ENCODE measurements at places on chromosomes 4 and X.

DNA sequence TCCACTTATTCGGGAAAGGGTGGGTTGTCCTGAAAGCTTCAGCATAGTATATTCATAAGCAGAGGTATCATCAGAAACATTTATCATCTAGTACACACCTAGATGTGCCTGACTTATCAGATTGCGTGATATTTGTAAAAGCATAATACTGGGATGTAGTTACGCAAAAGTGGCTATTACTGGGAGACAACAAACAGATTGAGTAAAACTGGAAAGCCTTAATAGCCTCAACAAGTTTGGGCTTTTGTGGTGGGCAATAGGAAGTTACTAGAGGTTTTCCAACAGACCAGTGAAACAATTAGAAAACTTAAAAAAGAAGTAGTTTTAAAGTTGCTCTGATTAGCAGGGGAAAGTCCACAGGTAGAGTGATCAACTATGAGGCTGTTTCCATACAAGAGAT, 39.8 kb downstream of the GPRIN3 start:
- no peak overlapping the region for H3K4me3 ChIP-seq
- H3K4me1 ChIP-seq: no peaks in the 10 kb centered on the region
- H3K27ac ChIP-seq: no peak overlapping the region
- no peaks in the 10 kb centered on the region for H3K36me3 ChIP-seq
- no peaks in the 10 kb centered on the region for H3K27me3 ChIP-seq

- H3K4me1 ChIP-seq: no peaks in the 10 kb centered on the region
- H3K4me3 ChIP-seq: no peak overlapping the region
- H3K27me3 ChIP-seq: no peaks in the 10 kb centered on the region
- H3K36me3 ChIP-seq: no peaks in the 10 kb centered on the region
Observed at GRCh38 chr4:170581322-170581721, 491.6 kb upstream of the AADAT start.

DNA sequence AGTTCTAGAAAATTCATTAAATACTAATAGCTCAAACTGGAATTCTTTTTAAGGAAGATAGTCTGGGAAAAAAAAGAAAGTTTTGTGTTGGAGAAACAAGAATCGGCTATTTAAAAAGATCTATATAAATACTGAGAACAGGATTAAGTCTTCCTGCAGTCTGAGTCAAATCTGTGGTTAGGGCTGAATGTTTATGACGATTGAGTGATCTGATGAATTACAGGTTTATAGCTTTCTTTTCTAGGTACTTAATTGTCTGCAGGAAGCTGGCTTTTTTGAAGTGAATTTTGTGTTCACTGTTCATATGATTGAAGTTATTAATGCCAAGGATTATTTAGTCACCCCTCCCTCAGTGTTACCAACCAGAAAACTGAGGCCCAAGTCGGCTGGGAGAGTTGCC, 42.2 kb downstream of the TLL1 start:
- no peaks in the 10 kb centered on the region for H3K4me1 ChIP-seq
- DNase-seq: no peak
- no peaks in the 10 kb centered on the region for H3K27me3 ChIP-seq
- H3K4me3 ChIP-seq: no peak overlapping the region
- H3K36me3 ChIP-seq: no peaks in the 10 kb centered on the region
- H3K27ac ChIP-seq: no peak overlapping the region

DNA sequence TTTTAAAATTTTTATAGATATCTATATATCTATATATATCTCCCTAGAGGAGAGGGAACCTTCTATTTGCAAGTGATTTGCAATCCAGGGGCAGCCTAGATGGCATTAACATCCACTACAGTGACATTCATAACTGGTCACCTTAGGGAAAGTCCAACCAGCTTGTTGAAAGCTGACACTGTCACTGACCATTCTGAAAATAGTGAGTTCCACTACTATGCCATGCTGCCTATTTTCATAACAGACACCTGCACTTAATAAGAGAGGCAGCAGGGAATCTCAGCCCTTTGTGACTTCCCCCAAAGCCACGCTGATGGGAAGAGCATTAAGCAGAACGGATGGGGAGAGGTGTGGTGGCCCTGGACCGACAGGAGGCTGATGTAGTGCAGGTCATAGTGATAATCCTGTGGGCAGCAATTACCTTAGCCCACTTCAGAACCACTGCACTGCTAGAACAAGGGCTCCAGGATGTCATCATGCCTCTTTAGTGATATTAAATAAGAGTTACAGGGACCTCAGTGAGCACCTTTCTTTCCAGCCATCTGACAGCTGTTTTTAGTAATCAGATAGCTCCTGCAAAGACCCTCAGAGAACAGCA, 51.3 kb downstream of the GPRIN3 start:
- no peak overlapping the region for H3K4me3 ChIP-seq
- H3K36me3 ChIP-seq: no peaks in the 10 kb centered on the region
- no peaks in the 10 kb centered on the region for H3K4me1 ChIP-seq
- H3K27me3 ChIP-seq: 0 out of 2 replicates have a peak, but pooled peaks cover 6% of the 10 kb centered on the region
- no peak for DNase-seq

- DNase-seq: peak; percentile 48
- no peaks in the 10 kb centered on the region for H3K27me3 ChIP-seq
- H3K4me1 ChIP-seq: peaks cover 6% of the 10 kb centered on the region
- no peak overlapping the region for H3K27ac ChIP-seq
Observed at GRCh38 chr4:113878668-113879067, 100.8 kb downstream of the ARSJ start.

- H3K27me3 ChIP-seq: no peaks in the 10 kb centered on the region
- peaks cover 9% of the 10 kb centered on the region for H3K4me1 ChIP-seq
- DNase-seq: no peak
Observed at GRCh38 chrX:106950381-106950780, 30.2 kb downstream of the CLDN2 start.

DNA sequence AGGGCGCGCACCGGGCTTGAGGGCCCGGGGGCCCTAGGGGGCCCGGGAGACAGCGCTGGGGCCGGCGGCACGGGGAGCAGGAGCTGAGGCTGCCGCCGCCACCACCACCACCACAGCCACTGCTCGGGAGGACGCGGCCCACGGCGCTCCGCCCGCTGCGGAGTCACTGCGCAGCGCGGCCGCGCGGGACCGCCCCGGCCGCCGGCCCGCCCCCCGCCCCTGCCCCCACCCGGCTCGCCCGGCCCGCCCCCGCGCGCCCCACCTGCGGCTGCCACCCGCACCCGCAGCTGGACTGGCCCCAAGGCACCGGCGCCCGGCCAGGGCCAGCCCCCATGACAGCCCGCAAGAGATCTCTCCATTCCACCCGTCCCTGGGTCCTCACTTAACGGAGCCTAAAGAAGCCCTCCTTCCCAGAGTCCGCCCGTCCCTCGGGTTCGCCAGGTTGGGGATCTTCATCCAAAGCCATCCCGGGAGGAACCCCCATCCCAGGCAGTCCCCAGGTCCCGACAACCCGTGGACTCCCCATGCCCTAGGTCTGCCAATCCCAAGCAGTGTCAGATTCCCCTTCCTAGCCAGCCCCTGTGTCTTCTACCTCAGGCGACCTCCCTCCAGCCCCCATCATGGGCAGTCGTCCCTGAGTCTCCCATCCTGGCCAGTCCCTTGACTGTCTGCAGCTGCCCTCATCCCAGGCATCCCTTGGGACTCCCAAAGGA, 40.0 kb upstream of the IQSEC2 start:
- no peaks in the 10 kb centered on the region for H3K36me3 ChIP-seq
- peak overlapping the region; percentile 29 for H3K4me3 ChIP-seq
- peaks cover 8% of the 10 kb centered on the region for H3K4me1 ChIP-seq
- DNase-seq: no peak
- H3K27me3 ChIP-seq: peaks cover 35% of the 10 kb centered on the region

DNA sequence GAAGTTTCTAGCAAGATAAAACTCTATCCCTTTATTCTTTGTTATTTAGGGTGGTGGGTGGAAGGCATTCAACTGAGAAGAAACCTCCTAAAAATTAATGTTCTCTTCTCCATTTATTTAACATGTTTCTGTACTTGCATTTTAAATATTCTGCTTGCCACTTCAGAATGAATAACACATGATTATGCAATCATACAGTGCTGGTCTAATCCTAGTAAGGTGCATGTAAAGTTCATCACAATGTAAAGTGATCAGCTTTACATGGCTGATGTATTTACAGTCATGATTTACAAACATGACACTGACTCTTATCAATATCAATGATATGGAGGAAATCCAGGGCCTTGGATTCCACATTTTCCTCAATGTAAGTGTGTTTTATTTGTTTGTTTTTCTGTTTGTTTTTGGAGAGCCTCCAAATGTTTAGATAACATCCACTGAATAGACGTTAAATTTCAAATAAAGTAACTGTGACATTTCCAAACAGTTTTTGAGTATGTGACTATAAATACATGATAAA, 342.1 kb upstream of the CTSO start:
- H3K36me3 ChIP-seq: no peaks in the 10 kb centered on the region
- H3K4me1 ChIP-seq: peaks cover 11% of the 10 kb centered on the region
- H3K27ac ChIP-seq: no peak overlapping the region
- no peaks in the 10 kb centered on the region for H3K27me3 ChIP-seq
- H3K4me3 ChIP-seq: no peak overlapping the region
- no peak for DNase-seq

DNA sequence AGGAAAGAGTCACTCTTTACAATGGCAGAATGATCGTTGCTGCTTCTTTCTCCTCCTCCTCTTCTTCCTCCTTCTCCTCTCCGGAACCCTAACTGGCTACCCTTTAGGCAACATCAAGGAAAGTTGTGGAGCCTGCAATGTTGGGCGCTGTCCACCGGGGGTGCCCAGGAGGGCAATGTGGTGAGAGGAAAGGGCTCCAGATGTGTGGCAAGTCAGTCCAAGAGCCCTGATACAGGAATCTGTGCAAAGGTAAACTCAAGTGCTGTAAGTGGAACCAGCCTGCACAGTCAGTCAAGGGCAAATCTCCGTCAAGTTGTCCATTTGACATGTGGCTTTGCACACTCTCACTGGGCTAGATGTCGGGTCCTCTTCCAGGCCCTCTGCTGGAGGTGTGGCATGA, 2.8 kb downstream of the RTL5 start:
- H3K27me3 ChIP-seq: no peaks in the 10 kb centered on the region
- no peak overlapping the region for H3K4me3 ChIP-seq
- no peak overlapping the region for H3K27ac ChIP-seq

DNA sequence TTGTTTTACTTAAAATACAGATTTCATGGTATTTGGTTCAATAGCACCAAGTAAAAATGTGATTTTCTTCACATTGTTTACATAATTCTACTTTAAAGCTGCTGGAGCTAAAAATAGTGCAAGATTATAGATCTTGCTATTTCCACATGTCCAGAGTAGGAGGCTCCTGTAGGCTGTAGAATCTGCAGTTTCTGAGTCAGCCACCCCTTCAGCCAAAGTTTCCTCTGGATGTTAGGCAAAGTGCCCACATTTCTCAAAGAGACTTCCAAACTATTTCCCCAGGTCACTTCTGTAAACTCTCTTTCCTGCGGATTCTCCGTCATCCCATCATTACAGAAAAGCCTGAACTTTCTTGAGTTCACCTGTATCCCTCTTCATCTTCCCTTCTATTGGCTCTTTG, 342.5 kb upstream of the FSTL5 start:
- no peaks in the 10 kb centered on the region for H3K4me1 ChIP-seq
- H3K4me3 ChIP-seq: no peak overlapping the region
- no peak overlapping the region for H3K27ac ChIP-seq
- H3K36me3 ChIP-seq: no peaks in the 10 kb centered on the region

DNA sequence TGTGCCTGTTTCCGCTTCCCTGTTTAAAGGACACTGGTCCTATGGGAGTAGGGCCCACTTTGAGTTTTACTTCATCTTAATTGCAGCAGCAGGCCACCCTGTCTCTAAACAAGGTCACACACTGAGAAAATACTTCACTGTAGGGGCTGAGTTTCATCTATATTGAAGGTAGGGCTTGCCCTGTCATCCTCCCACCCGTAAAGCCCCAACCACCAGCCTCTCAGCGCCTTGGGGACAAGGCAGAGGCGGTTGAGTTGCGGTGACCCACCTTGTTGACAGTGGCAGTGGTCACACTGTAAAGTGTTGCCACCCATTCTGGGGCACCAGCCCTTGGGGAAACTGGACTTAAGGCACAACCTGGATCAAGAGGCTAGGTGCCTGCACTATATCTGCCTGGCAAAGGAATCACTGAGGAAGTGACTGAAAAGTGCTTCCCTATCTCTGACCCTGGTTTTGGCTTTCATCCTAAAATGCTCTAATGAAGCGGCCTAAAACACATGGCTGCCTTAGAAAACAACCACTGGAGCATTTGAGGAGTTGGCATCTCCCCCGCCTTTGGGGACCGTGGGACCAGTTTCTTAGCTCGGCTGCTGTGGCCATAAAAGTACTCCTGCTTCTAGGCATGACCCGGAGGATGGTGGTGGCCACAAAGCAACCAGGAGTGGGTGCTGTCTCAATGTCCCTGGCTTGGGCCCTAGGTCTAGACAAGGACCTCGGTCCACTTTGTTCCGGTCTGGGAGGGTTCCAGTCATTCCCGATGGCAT, 7.8 kb upstream of the WDR1 start:
- no peaks in the 10 kb centered on the region for H3K36me3 ChIP-seq
- H3K4me3 ChIP-seq: no peak overlapping the region
- H3K27me3 ChIP-seq: no peaks in the 10 kb centered on the region
- H3K27ac ChIP-seq: no peak overlapping the region
